ENCODE measurements at places on chromosomes 6 and 20.
A peak's percentile ranks its signal among the peaks of the same experiment; 100 is the strongest.

DNA sequence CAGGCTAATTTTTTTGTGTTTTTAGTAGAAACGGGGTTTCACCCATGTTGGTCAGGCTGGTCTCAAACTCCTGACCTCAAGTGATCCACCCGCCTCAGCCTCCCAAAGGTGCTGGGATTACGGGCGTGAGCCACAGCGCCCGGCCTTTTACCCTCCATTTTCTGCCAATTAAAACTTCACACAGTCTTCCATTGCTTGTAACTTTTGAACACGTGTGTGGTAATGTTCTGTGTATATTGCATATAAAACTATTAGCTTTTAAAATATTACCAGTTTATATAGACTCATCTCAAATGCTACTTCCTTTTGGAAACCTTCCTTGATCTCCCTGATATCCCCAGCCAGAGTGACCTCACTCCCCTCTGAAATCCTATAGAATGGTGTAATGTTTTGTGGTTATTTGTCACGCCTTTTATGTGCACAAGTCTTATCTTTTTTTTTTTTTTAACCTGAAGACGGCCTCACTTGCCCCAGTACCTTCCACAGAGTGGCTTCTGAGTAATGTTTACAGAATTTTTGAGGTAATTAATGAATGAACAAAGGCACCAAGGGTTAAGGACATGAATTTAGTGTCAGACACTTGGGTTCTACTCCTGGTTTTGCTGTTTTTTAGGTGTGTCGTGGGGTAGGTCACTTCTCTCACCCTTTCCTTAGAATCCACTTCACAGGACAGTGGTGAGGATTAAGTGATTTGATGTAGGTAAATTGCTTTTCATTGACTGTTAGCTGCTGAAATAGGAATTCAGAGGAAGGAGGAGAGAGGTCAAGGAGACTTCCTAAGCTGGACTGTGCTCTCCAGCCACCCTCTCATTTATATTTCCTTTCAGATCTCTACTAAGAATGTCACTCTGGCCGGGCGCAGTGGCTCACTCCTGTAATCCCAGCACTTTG lies 11.2 kb upstream of the MMP24 start:
- no peak for DNase-seq
- no peaks in the 10 kb centered on the region for H3K4me1 ChIP-seq
- H3K27ac ChIP-seq = no peak overlapping the region
- no peaks in the 10 kb centered on the region for H3K36me3 ChIP-seq
- H3K4me3 ChIP-seq = no peak overlapping the region

DNA sequence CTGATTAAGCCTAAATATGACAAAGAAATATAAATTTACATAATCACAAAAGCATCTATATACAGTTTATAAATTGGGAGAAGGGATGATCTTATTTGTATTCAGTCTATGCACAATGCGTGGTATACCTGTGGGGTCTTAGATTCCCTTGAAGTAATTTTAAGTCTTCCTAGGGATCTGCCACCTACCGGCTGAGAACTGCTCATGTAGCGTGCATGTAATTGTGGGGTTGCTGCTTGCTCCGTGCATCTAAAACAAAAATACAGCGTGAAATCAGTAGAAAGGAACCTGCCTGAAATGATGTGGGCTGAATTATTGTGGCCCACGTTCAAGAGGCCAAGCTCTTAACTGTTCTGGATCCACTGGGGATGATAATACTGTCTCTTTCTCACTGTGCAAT lies 187.3 kb downstream of the MBOAT1 start:
- H3K27me3 ChIP-seq = peaks cover 22% of the 10 kb centered on the region
- no peak overlapping the region for H3K27ac ChIP-seq
- H3K4me3 ChIP-seq = peak overlapping the region; percentile 77

DNA sequence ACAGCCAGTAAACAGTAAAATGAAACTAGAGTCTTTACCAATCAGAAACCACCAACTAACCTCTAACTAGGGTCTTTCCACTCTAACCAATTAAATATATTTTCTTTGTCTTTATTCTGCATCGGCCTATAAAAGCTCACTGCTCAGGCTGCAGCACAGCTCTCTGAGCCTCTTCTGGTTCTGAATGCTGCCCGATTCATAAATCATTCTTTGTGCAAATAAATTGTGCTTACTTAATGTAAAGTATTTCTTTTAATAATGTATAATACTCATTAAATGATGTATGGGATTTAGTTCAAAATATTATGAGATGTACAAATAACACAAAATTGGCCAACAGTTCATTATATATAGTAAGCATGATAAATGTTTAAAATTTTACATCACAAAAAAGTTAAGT lies 7.9 kb downstream of the IBTK start:
- peaks cover 17% of the 10 kb centered on the region for H3K36me3 ChIP-seq
- no peaks in the 10 kb centered on the region for H3K27me3 ChIP-seq
- no peak overlapping the region for H3K4me3 ChIP-seq
- H3K27ac ChIP-seq = no peak overlapping the region

DNA sequence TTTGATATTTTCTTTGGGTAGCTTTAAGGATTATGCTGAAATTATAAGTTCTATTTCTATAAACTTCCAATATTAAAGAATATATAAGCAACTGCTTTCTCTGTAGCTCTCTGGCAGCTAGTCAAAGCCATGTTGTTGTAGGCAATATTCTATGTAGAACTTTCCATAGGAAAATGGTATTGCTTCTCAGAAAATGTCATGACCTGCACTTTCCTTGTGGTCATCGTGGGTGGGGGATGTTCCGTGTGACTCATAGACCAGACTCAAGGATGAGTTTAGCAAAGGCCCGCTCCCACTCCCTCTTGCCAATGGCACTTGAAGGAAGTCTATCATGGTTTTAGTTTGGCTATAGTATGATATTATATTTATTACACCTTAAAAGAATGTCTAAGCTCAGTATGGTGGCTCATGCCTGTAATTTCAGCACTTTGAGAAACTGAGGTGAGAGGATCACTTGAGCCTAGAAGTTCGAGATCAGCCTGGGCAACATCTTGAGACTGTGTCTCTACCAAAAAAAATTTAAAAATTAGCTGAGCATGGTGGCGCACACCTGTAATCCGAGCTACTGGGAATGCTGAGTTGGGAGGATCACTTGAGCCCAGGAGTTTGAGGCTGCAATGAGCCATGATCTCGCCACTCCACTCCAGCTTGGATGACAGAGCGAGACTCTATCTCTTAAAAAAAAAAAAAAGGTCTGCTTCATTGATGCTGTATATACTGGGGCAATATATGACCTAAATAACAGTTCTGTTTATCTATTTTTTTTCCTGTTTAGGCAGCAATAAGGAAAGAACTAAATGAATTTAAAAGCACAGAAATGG lies 36.6 kb upstream of the LTV1 start:
- DNase-seq = no peak
- H3K27me3 ChIP-seq = no peaks in the 10 kb centered on the region
- no peak overlapping the region for H3K27ac ChIP-seq
- peaks cover 36% of the 10 kb centered on the region for H3K36me3 ChIP-seq
- H3K4me1 ChIP-seq = peaks cover under 1% of the 10 kb centered on the region

GRCh38 chr20:21114584-21114983 lies 8.4 kb upstream of the LINC00237 start:
- H3K27me3 ChIP-seq = peaks cover 67% of the 10 kb centered on the region
- no peak for DNase-seq
- H3K4me1 ChIP-seq = no peaks in the 10 kb centered on the region
- H3K4me3 ChIP-seq = no peak overlapping the region
- H3K27ac ChIP-seq = no peak overlapping the region
- peaks cover 3% of the 10 kb centered on the region for H3K36me3 ChIP-seq

GRCh38 chr6:112416866-112417265 lies 69.7 kb downstream of the RFPL4B start:
- no peaks in the 10 kb centered on the region for H3K4me1 ChIP-seq
- H3K36me3 ChIP-seq = no peaks in the 10 kb centered on the region
- H3K27ac ChIP-seq = no peak overlapping the region
- no peak for DNase-seq
- peaks cover 30% of the 10 kb centered on the region for H3K27me3 ChIP-seq

GRCh38 chr6:70375882-70376281 lies 37.4 kb upstream of the FAM135A start:
- no peak overlapping the region for H3K4me3 ChIP-seq
- no peaks in the 10 kb centered on the region for H3K36me3 ChIP-seq
- no peak overlapping the region for H3K27ac ChIP-seq
- no peak for DNase-seq
- H3K4me1 ChIP-seq = no peaks in the 10 kb centered on the region

DNA sequence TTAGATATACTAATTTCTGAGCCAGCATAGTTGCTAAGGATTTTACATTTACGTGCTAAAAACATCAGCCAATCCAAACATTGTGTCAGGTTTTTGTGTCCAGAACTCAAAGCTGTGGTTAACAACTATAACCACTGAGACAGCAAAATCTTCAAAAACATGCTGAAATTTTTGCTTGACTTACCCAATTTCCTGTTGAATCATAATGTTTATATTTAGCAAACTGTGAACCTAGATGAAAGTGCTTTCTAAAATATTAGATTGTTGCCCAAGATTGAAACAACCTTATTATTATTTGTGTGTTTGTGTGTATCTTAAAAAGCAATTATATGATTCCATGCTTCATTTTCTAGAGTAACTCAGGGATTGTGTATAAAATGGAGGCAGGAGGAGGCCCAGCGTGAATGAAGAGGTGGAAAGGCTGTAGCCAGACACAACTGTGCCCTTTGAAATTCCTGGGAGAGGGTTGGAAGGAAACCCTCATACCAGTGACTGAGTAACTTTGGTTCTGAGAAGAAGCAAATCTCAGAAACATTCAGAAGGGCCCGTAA lies 48.0 kb downstream of the ARMC2 start:
- no peaks in the 10 kb centered on the region for H3K27me3 ChIP-seq
- peaks cover 3% of the 10 kb centered on the region for H3K36me3 ChIP-seq
- peaks cover 36% of the 10 kb centered on the region for H3K4me1 ChIP-seq
- peak overlapping the region; percentile 83 for H3K4me3 ChIP-seq
- DNase-seq = peak; percentile 26

DNA sequence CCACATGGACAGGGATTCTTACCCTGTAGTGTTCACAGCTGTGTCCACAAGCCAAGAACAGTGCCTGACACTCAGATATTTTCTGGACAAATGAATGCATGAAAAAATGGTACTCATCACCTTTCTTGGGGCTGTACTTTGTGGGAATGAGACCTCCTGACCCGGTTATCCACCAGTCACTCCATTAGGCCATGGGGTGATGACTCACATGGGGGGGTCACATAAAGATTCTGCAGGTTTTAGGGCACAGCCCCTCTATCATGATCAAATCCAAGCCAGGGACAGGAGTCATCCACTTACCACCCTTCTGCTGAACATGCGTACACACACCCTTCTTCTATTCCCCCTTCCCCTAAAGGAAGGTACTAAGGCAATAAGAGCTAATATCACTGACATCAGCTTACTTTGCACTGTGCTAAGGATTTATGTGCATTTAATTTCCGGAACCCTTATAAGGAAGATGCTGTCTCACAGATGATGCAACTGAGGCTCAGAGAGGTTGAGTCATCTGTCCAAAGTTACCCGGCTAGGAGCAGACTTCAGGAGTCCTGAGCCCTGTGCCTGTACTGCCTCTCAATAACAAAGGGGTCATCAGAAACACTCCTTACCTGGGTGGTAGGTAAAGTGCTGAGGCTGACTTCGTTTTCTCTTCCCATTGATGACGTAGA lies 107.8 kb downstream of the NFATC2 start:
- H3K27ac ChIP-seq = peak overlapping the region; percentile 30
- no peak overlapping the region for H3K4me3 ChIP-seq
- H3K36me3 ChIP-seq = peaks cover 52% of the 10 kb centered on the region

GRCh38 chr6:45495429-45496084 lies 117.8 kb upstream of the SUPT3H start:
- peaks cover 20% of the 10 kb centered on the region for H3K36me3 ChIP-seq
- peak; percentile 13 for DNase-seq
- H3K4me1 ChIP-seq = peaks cover 28% of the 10 kb centered on the region
- peak overlapping the region; percentile 88 for H3K27ac ChIP-seq
- no peaks in the 10 kb centered on the region for H3K27me3 ChIP-seq

GRCh38 chr6:109102762-109103161 lies 7.5 kb downstream of the CEP57L1 start:
- peaks cover 12% of the 10 kb centered on the region for H3K4me1 ChIP-seq
- no peak overlapping the region for H3K4me3 ChIP-seq
- no peak for DNase-seq
- H3K27ac ChIP-seq = no peak overlapping the region
- H3K36me3 ChIP-seq = peaks cover 5% of the 10 kb centered on the region

GRCh38 chr20:10673842-10674683 lies at the start of gene JAG1:
TSS of gene JAG1 (minus strand) at chr20:10673999. CDS start at chr20:10673530, 469 bp downstream.
- peaks cover 9% of the 10 kb centered on the region for H3K4me1 ChIP-seq
- H3K4me3 ChIP-seq = peak within 1 kb of the TSS; percentile 90
- no peak within 1 kb of the TSS for H3K27ac ChIP-seq
- H3K36me3 ChIP-seq = peaks cover 3% of the 10 kb centered on the region
- H3K27me3 ChIP-seq = peaks cover 67% of the 10 kb centered on the region

- H3K27ac ChIP-seq = no peak overlapping the region
- H3K4me3 ChIP-seq = no peak overlapping the region
- no peaks in the 10 kb centered on the region for H3K4me1 ChIP-seq
- DNase-seq = no peak
Measured at GRCh38 chr6:68211242-68211795, 423.8 kb upstream of the ADGRB3 start.

DNA sequence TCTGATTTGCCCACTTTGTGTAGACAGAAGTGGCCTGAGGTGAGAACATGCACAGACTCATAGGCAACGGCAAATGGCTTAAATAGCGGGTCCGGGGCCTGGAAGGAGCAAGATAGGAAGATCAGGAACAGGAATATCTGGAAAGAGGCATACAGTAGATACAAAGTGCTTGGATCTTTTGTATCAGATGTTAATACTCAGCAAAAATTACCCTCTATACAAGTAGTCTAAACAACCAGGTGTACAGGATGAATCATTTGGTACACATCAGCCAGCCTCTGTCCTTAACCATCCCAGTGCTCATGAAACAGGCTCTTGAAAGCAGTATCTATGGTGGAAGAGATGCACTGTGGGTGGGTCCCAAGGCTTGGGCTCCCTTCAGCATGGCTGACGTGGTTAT lies 28.9 kb upstream of the HLA-C start:
- no peak overlapping the region for H3K4me3 ChIP-seq
- no peak overlapping the region for H3K27ac ChIP-seq
- H3K27me3 ChIP-seq = peaks cover 31% of the 10 kb centered on the region
- H3K36me3 ChIP-seq = peaks cover 2% of the 10 kb centered on the region
- no peak for DNase-seq
- no peaks in the 10 kb centered on the region for H3K4me1 ChIP-seq
